ENCODE measurements at places on chromosomes 13 and 19.
A peak's percentile ranks its signal among the peaks of the same experiment; 100 is the strongest.

DNA sequence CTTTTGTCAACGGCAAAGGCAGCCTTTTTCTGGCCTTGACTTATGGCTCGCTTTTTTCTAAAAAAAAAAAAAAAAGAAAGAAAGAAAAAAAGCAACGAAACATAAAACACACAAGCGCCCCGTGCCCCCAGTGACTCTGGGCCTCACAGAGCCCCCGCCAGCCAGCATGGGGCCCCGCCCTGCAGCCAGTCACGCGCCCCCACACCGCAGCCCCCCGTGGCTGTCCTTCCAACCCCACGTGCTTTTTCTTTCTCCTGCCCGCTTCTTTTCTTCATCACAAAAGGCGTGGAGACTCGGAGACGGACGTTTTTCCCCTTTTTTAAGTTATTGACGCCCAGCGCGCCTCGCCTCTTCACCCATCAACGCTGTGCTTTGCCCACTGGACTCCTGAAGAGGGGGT is 14.4 kb upstream of the GNA15 start:
- DNase-seq = no peak

DNA sequence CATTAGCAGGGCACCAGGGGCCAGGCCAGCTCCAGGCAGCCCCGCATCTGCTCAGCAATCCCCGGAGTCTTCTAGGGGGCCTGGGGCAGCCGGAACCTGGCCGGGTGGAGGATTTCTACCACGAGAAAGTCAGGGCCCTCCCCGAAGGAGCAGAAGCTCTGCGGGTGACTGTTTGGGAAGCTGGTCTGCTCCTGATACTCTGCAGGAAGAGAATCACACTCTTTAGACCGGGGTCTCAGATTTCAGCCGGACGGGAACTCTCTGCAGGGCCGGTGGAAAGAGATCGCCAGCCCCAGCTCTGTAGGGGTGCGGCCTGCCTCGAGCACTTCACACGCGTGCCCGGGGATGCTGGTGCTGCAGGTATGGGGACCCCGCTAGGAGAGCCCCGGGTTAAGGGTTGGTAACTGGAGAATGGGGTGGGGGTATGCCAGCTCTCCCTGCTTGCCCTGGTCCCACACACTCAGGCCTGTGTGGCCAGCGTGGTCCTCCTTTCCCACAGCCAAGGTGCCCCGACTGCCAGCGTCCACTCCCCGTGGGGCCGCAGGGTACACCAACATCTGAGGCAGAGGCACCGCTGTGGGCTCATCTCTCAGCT is 20.1 kb downstream of the RASA3 start:
- DNase-seq = no peak

DNA sequence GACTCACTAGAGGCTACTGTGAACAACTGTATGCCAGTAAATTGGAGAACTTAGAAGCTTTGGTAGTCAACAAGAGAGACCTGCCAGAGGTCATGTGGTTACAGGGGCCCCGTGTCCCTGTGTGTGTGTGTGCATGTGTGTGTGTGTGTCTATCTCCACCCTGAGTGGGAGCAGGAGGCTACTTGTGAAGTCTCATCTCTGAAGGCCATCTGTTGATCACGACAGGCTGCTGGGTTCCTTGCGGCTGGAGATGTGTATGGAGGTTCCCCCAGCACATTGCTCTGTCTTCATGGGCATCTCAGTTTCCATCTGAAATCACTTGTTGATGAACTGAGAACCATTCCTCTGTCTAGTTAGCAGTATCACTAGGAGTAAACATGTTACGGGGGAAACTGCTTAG is 58.2 kb upstream of the TEX29 start:
- DNase-seq = no peak

DNA sequence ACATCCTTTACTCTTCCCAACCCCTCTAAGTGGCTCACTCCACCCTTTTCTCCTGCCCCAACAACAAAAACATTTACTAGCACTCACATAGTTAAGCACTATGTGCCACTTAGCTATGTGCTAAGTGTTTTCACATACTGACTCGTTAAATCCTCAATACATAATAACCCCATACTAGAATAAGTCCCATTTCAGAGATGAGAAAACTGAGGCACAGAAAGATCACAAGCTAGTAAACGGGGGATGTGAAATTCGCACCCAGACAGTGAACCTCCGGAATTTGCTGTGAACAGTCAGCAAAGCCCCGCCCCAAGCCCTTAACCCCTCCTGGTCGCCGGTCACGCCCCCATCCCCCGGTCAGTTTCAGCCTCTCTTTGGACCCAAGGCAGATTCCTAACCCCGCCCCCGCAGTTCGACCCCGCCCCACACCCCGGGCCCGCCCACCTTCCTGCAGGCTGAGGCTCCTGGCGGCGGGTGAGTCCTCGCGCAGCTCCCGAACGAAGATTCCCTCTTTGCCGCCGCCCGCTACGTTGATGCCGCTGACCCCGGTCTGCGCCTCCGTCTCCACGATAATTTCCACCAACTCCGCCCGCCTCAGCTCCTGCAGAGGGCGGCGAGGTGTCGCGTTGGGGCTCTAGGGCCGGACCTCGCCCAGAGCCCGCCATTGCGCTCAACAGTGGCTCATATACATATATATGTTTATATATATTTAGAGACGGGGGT is 9.8 kb downstream of the PRX start:
- DNase-seq = peak; percentile 58

- no peak for DNase-seq
These were observed 34.8 kb upstream of the TMEM255B start for GRCh38 chr13:113724016-113724758.

- peak; percentile 2 for DNase-seq
These were observed 34.4 kb upstream of the OXGR1 start for GRCh38 chr13:97028441-97029299.

DNA sequence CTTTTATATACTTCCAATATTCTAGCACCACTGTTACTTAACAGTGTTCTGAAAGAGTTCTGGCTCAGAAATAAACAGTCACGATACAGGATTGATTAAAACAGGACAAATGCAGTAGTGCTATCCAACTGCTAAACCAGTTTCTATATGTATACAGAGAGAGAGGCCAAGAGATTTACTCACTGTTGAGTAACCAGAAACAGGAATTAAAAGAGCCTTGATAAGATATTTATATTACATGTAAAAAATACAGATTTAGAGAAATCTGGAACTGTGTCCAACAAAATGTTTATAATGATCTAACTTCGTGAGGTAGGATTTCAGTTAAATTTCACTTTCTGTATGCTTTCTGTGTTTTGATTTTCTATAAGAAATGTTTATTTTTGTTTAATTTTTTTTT is 116.6 kb downstream of the CDK8 start:
- DNase-seq = no peak

DNA sequence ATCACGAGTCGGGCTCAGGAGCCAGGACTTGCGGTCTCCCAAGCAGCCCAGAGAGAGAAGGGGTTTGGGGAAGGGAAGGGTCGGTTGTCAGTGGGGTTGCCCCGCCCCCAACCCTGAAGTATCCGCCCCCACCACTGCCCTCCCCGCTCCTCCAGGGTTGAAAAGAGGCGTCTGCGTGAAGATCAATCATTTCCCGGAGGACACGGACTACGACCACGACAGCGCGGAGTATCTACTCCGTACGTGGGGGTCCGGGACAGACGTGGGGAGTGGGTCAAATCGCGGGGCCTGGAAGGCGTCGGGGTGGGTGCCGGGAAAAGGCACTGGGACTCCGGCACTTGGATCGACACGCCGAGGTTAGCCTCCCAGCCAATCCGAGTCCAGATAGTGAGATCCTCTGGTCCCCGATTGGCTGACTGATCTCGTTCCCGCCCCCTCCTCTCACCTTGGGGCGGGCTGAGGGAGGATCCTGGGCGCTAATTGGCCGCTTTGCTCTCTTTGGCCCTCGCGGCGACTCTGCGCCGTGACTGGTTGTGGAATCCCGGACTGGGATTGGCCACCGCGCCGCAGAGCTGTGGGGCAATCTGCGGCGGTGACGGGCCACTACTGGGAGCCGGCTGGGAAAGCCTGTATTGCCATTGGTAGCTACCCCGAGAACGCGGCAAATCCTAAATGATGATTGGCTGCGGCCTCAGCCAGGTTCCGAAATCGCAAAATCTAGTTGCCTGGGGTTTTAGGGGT is 13.3 kb upstream of the CACNG6 start:
- no peak for DNase-seq

DNA sequence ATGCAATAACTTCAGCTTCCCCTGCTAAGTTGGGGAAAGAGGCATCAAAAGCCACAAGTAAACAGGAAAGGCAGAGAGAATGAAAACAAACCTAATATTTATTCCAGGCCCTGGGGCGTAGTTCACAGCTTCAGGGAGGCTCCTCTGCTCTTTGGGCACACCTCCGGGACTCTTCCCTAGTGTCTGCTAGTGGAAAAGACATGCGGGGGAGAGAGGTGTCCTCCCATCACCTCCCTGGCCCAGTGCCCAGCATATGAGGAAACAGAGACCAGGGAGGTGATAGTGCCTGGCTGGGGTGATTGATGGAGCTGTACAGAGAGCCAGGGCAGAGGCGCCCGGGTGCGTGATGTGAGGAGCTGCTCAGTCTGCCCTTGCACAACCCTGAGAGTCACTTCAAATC is 71.0 kb downstream of the RASL11A start:
- no peak for DNase-seq
